ENCODE measurements at places on chromosomes 1 and 21.

- no peak for DNase-seq
Observed at GRCh38 chr1:1899266-1899966, 8.5 kb upstream of the GNB1 start.

DNA sequence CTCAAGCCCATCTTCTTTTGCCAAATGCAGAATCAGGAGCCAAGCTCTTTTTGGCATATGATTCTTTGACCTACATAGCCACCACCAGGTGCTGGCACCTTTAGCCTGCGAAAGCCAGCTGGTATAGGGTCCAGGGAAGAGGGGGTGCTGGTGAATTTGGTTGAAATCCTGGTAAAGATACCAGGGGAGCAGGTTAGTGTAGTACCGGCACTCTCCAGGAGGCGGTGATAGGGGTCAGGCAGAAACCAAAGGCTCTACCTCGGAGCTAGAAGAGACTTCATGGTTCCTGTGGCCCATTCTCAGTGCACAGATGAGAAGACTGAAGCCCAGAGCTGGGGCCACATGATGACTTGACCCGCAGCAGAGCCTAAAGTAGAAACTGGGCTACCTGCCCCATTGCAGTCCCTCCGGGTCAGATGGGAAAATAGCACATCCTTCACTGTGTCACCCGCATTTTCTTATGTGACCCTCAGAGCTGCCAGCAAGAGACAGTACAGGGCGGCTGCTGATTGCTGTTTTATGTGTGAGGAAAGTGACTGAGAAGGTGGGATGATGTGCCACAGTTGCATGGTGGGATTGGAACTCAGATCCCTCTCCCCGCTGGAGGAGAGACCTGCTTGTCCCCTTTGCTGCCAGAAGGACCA lies 36.0 kb upstream of the IL19 start:
- DNase-seq: no peak

DNA sequence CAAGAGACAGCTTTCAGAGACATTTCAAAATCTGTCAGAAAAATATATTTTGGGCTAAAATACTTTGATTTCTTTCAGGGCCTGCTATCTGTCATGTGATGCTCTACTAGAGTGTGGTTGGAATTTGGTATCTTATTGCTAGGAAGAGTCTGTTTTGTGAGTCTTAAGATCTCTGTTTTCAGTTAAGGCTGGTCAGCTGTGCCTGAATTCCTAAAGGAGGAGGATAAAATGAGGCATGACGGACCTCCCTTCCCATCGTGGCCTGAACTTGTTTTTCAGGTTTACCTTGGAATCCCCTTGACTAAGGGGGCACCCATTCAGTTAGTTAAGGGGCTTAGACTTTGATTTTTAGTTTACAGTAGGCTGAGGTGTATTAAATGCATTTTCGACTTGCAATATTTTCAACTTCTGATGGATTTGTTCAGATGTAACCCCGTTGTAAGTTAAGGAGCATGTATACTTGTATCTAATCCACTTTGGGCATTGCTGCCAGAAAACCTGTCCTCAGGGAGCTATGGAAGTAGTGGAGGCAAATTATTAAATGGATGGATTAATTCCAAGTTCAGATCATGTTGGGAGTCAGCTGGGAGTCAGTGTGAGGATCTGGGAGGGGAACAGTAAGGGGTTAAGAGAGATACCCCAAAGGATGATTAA lies 18.3 kb downstream of the CAPN2 start:
- DNase-seq: no peak

GRCh38 chr1:70222716-70223235 lies 1.6 kb downstream of the SRSF11 start:
- DNase-seq: no peak

GRCh38 chr21:41745971-41746743 lies 20.7 kb downstream of the RIPK4 start:
- no peak for DNase-seq

GRCh38 chr21:22490049-22490448 lies 1491.8 kb downstream of the NCAM2 start:
- DNase-seq: no peak

DNA sequence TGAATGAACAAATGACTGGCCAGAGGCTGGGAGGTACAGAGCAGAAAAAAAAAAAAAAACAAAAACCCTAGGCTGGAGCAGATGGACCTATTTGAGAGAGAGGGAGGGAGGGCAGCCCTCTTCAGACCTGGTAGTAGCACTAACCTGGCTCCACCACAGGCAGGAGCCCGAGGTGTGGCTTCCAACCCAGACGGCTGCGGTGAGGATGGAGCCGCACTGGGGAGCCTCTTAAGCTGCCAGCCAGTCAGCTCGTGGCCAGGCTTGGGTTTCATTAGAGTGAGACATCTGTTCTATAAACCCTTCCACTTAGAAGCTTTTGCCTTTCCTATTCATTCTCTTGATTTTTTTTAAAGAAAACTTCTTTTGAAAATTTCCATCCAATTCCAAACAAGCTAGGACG lies 16.8 kb downstream of the LGR6 start:
- no peak for DNase-seq

- no peak for DNase-seq
Observed at GRCh38 chr1:207813512-207813881, 61.6 kb downstream of the CD46 start.

DNA sequence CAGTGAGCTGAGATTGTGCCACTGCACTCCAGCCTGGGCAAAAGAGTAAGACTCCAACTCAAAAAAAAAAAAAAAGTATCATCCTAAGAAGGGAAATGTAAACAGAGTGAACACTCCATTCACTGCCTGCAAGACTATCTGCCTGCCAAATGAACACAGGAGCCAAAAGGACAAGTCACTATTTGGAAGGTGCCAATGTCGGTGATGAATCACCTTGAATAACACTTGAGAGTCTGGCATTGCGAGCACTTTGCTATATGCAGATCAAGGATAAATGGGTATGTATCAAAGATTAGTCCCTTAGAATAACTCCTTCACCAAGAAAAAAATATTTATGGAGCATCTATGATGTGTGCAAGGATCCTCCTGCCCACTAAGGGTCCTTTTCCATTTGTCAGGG lies 6.6 kb downstream of the UBR4 start:
- no peak for DNase-seq

DNA sequence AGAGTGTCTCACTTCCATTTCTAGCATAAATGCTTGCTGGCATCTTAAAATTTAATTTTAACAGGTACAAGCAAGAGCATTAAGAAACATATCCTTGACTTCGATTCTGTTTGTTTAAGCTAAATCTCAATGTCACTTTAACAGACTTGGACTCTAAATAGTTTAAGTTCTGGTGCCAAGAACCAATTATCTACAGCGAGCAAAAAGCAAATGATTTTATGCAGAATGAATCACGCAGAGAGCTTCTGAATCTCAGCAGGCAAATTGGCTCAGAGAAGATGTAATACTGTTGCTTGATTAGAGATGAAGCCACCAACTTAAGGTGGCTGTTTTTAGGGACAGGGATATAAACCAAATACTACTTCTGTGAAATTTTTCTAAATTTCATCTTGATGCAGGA lies 117.0 kb upstream of the PLD5 start:
- no peak for DNase-seq

GRCh38 chr1:44015206-44015605 lies 16.1 kb downstream of the SLC6A9 start:
- no peak for DNase-seq

DNA sequence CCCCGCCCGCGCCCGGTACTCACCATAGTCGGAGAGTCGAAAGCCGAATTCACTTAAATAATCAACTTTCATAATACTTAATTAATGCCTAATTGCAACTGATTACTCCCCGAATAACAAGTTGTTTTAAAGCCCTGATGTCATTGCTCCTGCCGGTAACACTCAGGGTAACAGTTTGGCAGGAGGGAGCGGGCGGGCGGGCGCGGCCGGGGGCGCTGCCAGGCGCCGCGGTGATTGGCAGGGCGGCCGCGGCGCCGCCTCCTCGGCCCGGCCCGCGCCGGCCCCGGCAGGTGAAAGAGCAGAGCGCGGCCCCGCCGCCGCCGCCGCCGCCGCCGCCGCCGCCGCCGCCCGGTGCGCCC lies 102.2 kb downstream of the CASZ1 start:
- no peak for DNase-seq

- DNase-seq: no peak
Observed at GRCh38 chr1:179175011-179175841, 54.3 kb downstream of the ABL2 start.

GRCh38 chr1:23171181-23171755 lies 2.6 kb upstream of the LUZP1 start:
- DNase-seq: no peak

- no peak for DNase-seq
Observed at GRCh38 chr1:32335790-32336590, at the start of gene MARCKSL1. MARCKSL1 (minus strand) TSS chr1:32336233; CDS start chr1:32336033, 200 bp downstream.

DNA sequence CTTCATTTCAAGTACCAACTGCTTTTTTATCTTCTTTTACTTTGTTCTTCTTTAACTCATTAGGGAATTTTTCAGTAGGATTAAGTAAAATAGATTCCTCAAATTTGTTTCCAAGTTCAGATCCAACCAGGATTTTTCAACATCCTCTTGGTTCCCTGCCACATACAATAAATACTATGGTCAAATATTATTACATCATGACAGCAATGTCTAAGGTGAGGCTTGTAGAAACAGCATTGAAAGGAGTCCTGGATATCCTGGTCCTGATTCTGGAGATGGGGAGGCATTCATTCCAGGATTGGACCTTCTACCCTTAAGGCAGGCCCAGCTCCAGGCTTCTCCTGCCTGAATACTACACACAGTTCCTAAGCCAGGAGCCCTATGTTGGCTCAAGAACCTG lies 80.2 kb upstream of the F3 start:
- no peak for DNase-seq

DNA sequence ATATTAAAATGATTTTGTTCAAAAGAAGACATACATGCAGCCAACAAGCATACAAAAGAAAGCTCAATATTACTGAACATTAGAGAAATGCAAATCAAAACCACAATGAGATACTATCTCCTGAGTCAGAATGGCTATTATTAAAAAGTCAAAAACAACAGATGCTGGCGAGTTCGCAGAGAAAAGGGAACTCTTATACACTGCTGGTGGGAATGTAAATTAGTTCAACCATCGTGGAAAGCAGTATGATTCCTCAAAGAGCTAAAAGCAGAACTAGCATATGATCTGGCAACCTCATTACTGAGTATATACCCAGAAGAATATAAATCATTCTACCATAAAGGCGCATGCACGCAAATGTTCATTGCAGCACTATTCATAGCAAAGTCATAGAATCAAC lies 126.0 kb upstream of the HMCN1 start:
- no peak for DNase-seq

DNA sequence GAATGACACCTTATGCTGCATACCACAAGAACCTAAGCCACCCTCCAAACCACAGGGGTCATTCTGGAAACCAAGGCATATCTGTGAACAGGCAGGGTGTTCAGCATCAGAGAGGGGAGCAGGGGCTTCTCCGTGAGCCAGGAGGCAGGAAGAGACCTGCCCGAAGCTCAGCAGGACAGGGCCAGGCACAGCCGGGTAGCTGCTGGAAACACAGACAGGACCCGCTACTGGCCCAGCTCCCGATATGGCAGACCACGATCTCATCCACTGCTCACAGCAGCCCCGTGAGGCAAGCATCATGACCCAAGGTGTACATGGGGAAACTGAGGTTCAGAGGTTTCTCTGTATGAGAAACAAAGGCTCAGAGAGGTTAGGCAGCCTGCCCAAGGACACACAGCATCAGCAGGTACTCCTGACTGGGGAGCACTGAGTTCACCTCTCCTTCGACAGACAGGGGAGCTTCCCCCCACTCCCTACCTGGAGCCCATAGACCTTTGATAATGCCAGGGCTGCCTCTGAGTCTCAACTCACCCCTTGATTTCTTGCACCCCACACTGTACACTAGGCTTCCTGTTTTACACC lies 317.7 kb downstream of the MATN1 start:
- DNase-seq: no peak

- no peak for DNase-seq
Observed at GRCh38 chr1:28395181-28395580, 25.6 kb downstream of the PHACTR4 start.

GRCh38 chr1:159934136-159935039 lies 9.1 kb upstream of the TAGLN2 start:
- no peak for DNase-seq

DNA sequence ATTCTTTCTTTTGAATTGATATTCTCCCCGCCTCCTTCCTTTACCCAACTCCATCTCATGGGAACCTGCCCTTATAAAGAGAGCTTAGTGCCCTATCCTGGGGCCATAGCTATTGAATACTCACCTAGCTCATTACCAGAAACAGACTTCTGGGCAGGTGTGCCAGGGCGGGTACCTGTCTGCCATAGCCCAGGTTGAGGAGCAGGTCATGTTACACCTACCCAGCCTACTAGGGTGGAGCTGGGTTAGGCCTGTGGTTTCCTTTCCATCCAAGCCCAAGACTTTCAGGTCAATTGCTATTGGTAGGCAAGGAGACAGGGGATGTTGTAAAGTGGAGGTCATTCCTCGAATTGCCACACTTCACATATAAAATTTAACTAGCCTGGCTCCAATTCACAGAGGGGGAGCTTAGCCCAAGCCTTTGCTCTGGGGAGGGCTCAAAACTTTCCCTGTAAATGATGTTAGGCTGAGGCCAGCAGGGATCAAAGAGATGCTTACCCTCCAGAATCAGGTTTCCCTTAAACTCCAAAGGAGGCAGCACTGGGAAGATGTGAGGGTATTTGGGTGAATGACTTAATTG lies 87.1 kb upstream of the IPO9 start:
- no peak for DNase-seq

- no peak for DNase-seq
Observed at GRCh38 chr21:46439906-46440305, 18.8 kb upstream of the DIP2A start.

GRCh38 chr1:108799001-108799400 lies 52.5 kb downstream of the STXBP3 start:
- no peak for DNase-seq

DNA sequence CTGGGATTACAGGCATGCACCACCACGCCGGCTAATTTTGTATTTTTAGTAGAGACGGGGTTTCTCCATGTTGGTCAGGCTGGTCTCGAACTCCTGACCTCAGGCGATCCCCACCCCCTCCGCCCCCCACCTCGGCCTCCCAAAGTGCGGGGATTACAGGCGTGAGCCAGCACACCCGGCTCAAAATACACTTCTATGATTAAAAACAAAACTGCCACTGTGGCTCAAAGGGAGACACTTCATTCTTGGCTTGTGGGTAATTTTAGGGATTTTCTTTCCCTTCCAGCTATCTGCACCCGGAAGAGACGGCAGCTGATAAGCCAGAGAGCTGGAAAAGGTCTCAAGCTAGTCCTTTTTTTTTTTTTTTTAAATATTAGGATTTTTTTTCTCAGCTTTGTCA lies 24.5 kb downstream of the TMPRSS2 start:
- DNase-seq: no peak

DNA sequence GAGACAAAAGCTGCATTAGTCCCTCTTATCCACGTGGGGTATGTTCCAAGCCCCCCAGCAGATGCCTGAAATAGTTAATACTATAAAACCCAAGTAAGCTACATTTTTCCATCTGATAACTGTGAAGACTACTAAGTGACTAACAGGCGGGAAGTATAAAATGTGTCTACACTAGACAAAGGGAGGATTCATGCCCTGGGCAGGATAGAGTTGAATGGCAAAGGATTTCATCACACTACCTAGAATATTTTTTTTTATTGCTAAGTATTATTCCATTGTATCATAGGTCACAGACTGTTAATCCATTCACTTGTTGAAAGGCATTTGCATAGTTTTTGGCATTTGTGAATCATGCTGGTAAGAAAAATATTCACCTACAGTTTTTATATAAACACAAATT lies 26.4 kb upstream of the CFHR4 start:
- DNase-seq: no peak

GRCh38 chr1:153734396-153735089 lies 6.7 kb downstream of the INTS3 start:
- DNase-seq: no peak
